Placental epithelial cell (primary cell): ENCODE measurements at places on chromosomes 1 and 21. TPM values are rescaled to one million over a fixed set of nuclear protein-coding genes. Genes with fewer than 3 reads are reported as not detected.

RGS18 gene
- total RNA-seq, result not detected in 2 replicates

LCK gene
- 1.2 and 2.4 TPM in 2 replicates for total RNA-seq

IRF6 gene
- total RNA-seq, result 28.7 and 37.1 TPM in 2 replicates

TIE1 gene
- not detected in 2 replicates for total RNA-seq

FCRL5 gene
- not detected in 2 replicates for total RNA-seq

THEM5 gene
- total RNA-seq, result not detected in 2 replicates

OR10Z1 gene
- not detected in 2 replicates for total RNA-seq

PALMD gene
- not detected in 2 replicates for total RNA-seq

KRTAP13-1 gene
- total RNA-seq, result not detected in 2 replicates

SFN gene
- 146 and 266 TPM in 2 replicates for total RNA-seq

ITGB3BP gene
- 9.2 and 15.3 TPM in 2 replicates for total RNA-seq

AADACL4 gene
- total RNA-seq, result under 0.01 TPM in 1 of 2 replicates, not detected in the other

KIF26B gene
- 1.4 and 23.6 TPM in 2 replicates for total RNA-seq

MYOM3 gene
- total RNA-seq, result 0.79 and 1.4 TPM in 2 replicates

AMY1B gene
- not detected in 2 replicates for total RNA-seq

TSSK3 gene
- 0.39 TPM in 1 of 2 replicates, not detected in the other for total RNA-seq

CFAP141 gene
- total RNA-seq, result not detected in 2 replicates

ALDH4A1 gene
- 10.5 and 11.0 TPM in 2 replicates for total RNA-seq

SDE2 gene
- 11.8 and 15.6 TPM in 2 replicates for total RNA-seq

FAAH gene
- total RNA-seq, result 10.5 and 15.3 TPM in 2 replicates

KCNJ9 gene
- not detected in 2 replicates for total RNA-seq

CD5L gene
- total RNA-seq, result not detected in 2 replicates

PTPN14 gene
- total RNA-seq, result 75.4 and 119 TPM in 2 replicates

APOBEC4 gene
- total RNA-seq, result not detected in 2 replicates

MAGOH gene
- 23.2 and 23.4 TPM in 2 replicates for total RNA-seq

MYOG gene
- not detected in 2 replicates for total RNA-seq

PDC gene
- total RNA-seq, result not detected in 2 replicates

ADCY10 gene
- under 0.01 TPM in 2 replicates for total RNA-seq

GRIK1 gene
- not detected in 2 replicates for total RNA-seq

C1orf87 gene
- total RNA-seq, result not detected in 2 replicates

JTB gene
- total RNA-seq, result 160 and 161 TPM in 2 replicates

CHRM3 gene
- not detected in 2 replicates for total RNA-seq

PLA2G2A gene
- total RNA-seq, result not detected in 2 replicates
